B cell (primary cell): ENCODE measurements at places on chromosomes 1 and 21.

GRCh38 chr1:30527511-30528140 lies 195.8 kb downstream of the MATN1 start:
- H3K27ac ChIP-seq = no peak overlapping the region
- H3K4me1 ChIP-seq = no peaks in the 10 kb centered on the region
- H3K27me3 ChIP-seq = no peaks in the 10 kb centered on the region
- H3K4me3 ChIP-seq = no peak overlapping the region
- no peak for DNase-seq
- H3K36me3 ChIP-seq = no peaks in the 10 kb centered on the region

GRCh38 chr1:86616871-86617270 lies 70.0 kb downstream of the CLCA4 start:
- no peaks in the 10 kb centered on the region for H3K27me3 ChIP-seq
- peaks cover 22% of the 10 kb centered on the region for H3K4me1 ChIP-seq
- H3K27ac ChIP-seq = peak overlapping the region; percentile 77
- H3K36me3 ChIP-seq = no peaks in the 10 kb centered on the region
- DNase-seq = peak; percentile 88
- H3K4me3 ChIP-seq = no peak overlapping the region

GRCh38 chr1:33294071-33295010 lies 26.6 kb downstream of the A3GALT2 start:
- H3K4me3 ChIP-seq = no peak overlapping the region
- H3K4me1 ChIP-seq = no peaks in the 10 kb centered on the region
- H3K27me3 ChIP-seq = no peaks in the 10 kb centered on the region

- DNase-seq = no peak
- no peaks in the 10 kb centered on the region for H3K4me1 ChIP-seq
- H3K27me3 ChIP-seq = no peaks in the 10 kb centered on the region
- no peak overlapping the region for H3K4me3 ChIP-seq
These were observed 174.5 kb upstream of the POU3F1 start for GRCh38 chr1:38221006-38221649.

- H3K27me3 ChIP-seq = no peaks in the 10 kb centered on the region
- no peak overlapping the region for H3K4me3 ChIP-seq
- no peaks in the 10 kb centered on the region for H3K4me1 ChIP-seq
- no peak for DNase-seq
- H3K36me3 ChIP-seq = no peaks in the 10 kb centered on the region
These were observed 1730.2 kb downstream of the MRPL39 start for GRCh38 chr21:23876925-23877558.

DNA sequence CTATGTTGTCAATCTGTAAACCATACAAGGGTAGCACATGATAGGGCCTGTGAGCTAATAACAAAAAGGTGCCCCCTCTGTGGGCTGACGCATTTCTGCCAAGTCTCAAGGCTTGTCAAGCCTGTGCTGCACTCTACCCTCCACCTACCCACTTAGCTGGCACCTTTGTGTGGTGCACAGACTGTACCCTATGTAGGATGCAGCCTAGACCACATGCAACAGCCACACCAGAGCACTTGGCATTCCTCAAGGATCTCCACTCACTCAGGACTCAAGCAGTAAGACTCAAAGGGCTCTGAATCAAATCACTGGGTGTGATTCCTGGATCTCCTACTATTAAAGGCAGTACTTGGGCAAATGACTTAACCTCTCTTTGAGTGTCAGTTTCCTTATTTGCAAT lies 133.5 kb downstream of the BEND5 start:
- no peak for DNase-seq
- H3K27ac ChIP-seq = no peak overlapping the region
- peaks cover 2% of the 10 kb centered on the region for H3K27me3 ChIP-seq
- H3K36me3 ChIP-seq = no peaks in the 10 kb centered on the region
- H3K4me1 ChIP-seq = no peaks in the 10 kb centered on the region
